ENCODE measurements at places on chromosomes 11 and 22.

- no peak for DNase-seq
Observed at GRCh38 chr11:92413757-92414513, 189.3 kb downstream of the FAT3 start.

- no peak for DNase-seq
Observed at GRCh38 chr11:69306821-69307220, 12.9 kb downstream of the MYEOV start.

DNA sequence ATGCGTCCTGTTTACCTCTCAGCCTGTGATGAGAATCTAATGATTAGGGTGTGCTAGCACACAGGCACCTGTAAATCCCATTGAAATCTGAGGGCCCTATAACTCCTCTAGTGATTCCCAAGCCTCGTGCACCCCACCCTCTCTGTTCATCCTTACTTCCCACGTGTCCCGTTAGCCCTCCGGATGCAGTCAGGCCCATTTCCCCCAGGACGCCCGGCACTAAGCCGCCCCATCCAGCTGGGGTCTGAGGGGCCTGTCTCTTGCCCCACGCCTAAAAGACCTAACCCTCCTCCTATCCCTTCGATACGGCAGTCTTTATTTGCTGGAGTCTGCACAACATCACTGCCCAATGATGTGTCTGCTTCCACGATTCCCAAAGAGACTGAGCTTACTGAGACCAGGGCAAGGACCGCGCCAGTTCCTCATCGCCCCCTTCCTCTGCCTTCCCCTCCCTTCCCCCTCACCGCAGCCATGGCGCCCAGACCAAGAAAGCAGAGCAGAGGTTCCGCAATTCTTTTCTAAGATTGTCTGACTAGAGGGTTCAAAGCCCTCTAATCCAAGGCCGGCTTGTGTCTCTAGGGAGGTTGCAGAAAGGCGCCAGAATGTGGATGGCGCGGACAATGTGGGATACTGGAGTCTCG is 1.1 kb upstream of the FADS2 start:
- no peak for DNase-seq

GRCh38 chr11:65968600-65969482 is 7.3 kb downstream of the SART1 start:
- DNase-seq: no peak

DNA sequence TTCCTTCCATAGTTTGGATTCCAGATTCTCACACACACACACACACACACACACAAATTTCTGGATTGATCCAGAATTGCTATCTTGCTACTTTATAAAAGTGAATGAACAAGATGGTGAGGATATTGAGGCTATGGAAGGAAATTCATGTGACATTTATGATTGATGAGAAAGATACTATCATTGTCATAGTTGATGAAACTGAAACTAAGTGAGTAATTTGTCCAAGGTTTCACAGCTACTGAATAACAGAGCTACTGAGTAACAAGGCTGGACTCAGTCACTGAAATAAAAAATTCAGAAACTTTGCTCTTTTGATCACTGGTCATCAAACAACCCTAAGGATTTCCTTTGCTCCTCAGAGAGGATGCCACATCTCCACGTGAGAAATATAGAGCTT is 16.2 kb downstream of the OR5D16 start:
- DNase-seq: no peak

- no peak for DNase-seq
Observed at GRCh38 chr11:19935507-19935906, 222.9 kb downstream of the NAV2 start.

DNA sequence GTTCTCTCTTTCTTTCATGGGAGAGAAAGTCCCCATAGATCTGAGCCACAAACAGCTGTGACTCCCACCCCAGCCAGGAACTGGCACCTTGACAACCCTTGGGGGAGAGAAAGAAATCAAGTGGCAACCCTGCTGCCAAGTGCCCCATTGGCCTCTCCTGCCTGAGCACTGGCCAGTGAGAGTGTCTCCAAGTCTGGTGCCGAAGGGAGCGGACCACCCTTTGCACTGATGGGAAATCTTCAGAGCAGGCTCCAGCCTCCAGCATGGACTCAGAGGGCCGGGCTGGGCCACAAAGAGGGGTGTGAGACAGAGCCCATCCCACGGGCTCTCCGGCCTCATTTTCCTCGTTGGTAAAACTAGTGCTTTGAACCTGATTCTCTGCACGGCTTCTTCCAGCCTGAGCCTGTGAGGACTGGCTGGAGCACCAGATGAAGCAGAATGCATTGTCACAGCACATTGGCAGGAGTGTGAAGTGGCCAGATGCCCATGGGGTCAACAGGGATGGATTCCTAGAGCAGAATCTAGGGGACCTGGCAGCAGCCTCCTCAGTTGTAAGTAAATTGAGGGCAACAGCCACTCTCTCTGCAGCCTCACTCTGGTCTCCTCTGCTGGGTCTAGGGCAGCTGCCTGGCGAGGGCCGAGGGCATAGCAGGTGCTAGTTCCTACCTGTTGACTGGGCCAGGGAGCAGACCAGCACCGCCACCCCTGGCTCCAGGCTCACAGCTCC is 81.4 kb downstream of the TRIM29 start:
- no peak for DNase-seq
